ENCODE measurements at places on chromosomes 7 and 10.

DNA sequence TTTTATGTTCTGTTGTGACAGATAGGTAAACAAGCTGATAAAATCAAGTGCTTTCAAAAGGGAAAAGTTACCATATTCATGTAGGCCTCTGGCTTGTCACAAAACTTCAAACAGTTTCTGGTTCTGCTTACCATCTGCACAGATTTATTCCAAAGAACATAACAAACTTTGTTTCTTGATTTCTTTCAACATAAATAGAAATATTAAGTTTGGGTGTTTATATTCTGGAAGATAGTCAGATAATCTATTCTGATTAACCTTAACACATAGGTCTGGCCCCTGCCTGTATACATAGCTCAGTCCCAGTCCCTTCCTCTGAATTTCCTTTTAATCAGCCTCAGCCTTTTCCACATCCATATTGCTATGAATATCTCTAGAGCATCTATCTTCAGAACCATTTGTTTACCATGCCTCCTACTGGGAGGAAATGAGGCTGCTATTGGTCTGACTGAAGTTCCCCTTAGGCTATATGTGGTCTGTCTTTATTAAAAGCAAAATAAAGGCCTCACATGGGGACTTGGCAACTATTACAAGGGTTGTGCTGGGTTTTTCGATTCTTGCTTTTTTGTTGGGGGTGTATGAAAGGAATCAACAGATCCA, 319.0 kb downstream of the HPSE2 start:
- DNase-seq = no peak

- no peak for DNase-seq
Measured at GRCh38 chr7:158549176-158549615, 38.4 kb downstream of the PTPRN2 start.

GRCh38 chr10:100377830-100378229, 30.8 kb downstream of the SCD start:
- no peak for DNase-seq

- no peak for DNase-seq
Measured at GRCh38 chr7:141704741-141705140, 2.8 kb upstream of the DENND11 start.

- no peak for DNase-seq
Measured at GRCh38 chr10:96222441-96222840, 48.9 kb downstream of the BLNK start.

- DNase-seq = no peak
Measured at GRCh38 chr10:132647424-132647823, 109.8 kb downstream of the INPP5A start.

DNA sequence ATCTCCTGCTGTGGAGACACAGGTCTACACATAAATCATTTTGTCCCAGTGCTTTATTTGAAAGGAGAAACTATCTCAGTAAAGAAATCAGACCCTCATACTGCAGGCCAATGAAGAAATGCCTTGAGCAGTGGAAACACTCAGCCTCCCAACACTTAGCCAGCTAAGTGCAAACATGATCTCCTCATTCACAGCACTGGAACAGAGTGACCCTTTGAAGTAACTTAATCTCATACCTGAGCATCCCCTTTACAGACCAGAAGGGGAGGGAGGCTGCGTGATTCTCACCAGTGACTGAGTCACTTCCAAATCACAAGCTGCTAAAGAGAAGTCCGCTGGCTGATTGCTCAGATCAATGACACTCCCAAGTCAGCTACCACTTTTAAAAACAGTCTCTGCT, 4.5 kb downstream of the CHST15 start:
- DNase-seq = no peak

DNA sequence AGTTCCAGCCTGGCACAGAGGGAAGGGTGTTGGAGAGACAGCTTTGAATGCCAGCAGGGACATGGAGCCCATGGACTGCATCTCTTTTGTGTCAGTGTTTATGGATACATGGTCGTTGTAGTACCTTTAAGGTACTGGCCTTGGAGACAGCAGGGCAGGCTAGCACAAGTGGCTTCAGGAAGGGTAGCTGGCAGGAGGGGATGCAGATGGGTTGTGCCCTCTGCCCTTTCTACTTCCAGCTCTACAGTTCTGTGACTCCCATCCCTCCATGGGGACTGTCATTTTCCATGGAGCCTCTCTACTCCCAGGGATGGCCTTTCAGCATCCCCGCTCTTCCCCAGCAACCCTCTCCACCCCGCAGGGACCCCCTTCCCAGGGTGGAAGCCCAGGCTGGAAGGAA, 25.1 kb downstream of the POLL start:
- peak; percentile 89 for DNase-seq

DNA sequence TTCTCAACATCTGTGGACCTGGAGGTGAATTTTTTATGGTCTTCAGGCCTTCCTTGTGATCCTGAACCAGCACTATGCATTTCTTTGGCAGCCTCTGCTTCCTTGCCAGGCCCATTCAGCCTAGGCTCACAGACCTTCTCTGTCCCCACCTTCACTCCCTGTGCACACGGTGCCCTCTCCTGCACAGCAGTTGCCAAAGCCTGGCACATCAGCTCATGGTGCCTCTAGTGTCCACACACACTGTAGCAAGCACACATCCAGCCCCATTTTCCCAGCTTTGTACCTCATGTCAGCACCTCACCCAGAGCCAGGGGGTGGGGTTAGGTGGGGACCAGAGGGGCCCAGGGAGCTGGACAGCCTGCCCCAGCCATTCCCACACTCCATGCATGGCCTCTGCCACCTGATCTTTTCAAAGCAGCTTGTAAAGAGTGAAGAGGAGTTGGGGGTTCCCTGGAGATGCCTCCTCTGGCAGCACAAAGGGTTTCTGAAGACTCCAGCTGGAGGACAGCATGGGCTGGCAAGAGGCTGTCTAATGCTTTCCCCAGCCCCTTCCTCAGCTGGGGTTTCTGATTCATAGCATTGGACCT, 57.9 kb upstream of the TMEM72 start:
- no peak for DNase-seq

DNA sequence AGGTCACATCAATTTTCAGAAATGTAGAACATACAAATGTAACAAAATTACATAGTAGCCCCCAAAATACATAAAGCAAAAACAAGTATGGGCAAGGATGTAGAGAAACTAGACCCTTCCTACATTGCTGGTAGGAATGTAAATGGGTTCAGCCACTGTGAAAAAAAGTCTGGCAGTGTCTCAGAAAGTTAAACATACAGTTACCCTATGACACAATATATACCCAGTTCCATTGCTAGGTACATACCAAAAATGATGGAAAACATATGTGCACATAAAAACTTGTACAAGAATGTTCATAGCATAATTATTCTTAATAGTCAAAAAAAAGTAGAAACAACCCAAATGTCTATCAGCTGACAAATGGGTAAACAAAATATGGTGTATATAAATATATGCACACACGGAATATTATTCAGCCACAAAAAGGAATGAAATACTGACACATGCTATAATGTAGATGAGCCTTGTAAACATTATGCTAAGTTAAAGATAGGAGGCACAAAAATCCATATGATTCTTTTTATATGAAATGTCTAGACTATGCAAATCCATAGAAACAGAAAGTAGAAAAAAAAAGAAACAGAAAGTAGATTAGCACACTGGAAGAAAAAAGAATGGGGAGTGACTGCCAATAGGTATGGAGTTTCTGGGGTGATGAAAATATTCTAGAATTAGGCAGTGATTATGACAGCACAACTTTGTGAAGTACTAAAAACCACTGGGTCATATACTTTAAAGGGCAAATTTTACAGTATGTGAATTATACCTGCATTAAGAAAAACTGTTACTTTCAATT, 13.5 kb downstream of the HERPUD2 start:
- DNase-seq = no peak

GRCh38 chr10:118562851-118563250, 32.6 kb downstream of the PRLHR start:
- DNase-seq = no peak

DNA sequence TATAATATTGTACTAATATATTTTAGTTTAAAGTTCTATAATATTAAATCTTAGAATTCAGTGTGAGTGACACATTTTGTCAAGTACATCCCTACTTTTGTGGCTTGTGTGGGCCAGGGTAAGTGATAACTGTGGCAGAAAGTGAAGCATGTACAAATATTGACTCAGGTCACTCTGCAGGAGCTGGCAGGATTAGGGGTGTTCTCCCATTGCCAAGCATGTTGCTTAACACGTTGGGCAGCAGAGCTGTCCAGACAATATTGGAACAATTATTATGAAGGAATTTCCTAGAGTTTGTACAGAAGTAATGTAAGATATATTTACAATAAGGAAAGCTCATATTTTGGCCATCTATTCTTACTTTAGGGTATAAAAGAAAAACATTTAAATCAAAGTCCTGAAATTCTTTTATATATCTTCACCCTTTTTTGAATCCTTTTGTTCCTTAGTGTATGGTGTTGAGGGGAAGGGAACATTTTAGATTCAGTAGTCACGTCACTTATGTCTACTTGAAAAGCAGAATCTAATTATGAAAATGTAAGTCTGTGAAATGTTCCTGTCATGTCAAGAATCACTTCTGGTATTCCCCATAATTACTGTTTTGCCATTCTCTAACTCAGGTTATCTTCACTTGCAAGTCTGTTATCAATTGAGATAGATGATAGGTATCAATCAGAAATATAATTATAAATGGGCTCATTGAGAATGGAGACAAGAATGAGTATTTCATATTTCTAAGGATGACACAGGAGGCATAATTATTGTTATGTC, 4.0 kb downstream of the HDAC9 start:
- DNase-seq = no peak

GRCh38 chr7:76352193-76352592, 6.6 kb downstream of the YWHAG start:
- no peak for DNase-seq

GRCh38 chr7:1234881-1235500, 2.3 kb downstream of the UNCX start:
- no peak for DNase-seq

GRCh38 chr10:91536111-91536510, 96.8 kb downstream of the PPP1R3C start:
- DNase-seq = no peak

DNA sequence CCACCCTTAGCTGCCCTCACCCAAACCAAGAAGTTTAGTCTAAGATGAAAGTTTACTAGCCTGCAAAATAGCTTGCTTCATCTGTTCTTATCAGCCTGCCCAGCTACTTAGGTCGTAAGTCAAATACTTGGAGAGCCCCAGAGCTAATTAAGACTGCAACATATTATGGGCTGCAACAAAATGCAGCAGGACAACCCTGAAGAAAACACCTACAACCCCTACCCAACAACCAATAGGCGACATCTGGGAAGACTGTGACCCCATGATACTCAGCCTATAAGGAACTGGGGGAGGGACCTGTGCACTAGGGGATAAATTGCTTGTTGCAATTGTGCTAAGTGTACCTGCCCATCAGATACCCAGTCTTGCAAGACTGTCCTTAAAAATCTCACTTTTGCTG, 64.1 kb downstream of the LYZL2 start:
- no peak for DNase-seq

DNA sequence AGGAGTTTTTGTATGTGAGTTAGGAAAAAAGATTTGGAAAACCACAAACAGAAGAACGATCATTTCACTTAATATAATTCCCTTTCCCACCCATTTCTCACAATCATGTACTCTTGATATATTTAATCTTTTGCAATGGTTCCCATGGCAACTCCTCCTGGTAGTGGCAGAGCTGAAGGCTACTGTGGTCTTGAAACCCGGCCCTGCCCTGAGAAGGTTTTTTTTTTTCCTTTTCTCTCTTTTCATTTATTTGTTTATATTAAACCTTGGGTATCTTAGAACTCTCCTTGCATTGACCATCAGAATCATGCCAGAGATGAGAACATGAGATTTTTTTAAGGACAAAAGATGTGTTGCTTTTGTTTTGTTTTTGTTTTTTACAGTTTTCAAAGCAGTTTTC, 566.1 kb upstream of the NRP1 start:
- peak; percentile 56 for DNase-seq

DNA sequence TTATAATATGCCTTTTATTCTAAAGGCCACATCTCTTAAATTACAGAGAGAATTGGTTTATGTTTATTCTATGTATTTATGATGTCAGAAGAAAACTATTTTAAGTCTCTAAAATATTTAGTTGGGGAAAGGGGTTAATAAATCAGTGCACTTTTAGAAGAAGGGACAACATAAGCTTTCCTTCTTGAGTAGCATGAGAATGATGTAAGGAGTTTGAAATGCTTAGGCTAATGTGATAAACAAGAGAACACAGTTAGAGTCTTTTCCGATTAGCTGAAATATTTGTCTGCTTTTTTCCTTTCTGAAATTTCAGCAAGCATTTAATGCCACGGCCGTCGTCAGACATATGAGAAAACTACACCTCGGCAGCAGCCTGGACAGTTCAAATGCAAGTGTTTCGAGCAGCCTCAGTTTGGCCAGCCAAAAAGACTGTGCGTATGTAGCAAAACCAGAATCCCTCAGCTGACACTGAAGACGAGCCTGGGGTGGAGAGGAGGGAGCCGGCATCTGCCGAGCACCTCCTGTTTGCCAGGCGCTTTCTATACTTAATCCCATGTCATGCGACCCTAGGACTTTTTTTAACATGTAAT, 176.2 kb downstream of the CCDC3 start:
- DNase-seq = no peak

- DNase-seq = no peak
Measured at GRCh38 chr10:31765541-31765940, 163.1 kb downstream of the ARHGAP12 start.

- DNase-seq = peak; percentile 86
Measured at GRCh38 chr10:72186258-72186981, 29.4 kb upstream of the ANAPC16 start.

- DNase-seq = no peak
Measured at GRCh38 chr7:157477550-157478212, 140.9 kb downstream of the DNAJB6 start.

Measured in lung microvascular endothelial cell (primary cell).